ENCODE measurements at places on chromosomes 5 and 9.

DNA sequence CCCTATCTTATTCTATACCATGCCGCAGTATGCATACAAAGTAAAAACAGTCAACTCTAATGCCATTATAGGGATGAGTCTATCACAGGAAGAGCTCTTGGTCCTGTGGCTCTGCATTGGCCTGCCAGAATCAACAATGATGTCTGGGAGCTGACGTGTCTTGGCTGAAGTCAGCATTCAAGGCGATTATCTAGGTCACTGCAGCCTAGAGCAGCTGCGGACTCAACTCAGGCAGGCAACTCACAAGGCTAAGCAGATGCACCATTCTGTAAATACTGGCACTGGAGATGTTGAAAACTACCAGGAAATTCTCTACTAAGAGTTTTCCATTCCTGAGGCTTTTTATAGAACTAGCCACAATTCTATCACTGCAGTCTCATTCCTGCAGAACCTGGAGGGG, 13.3 kb downstream of the SPATA9 start:
- no peak for DNase-seq

- no peak for DNase-seq
Measured at GRCh38 chr9:115808108-115808507, 345.5 kb upstream of the PAPPA start.

- peak; percentile 74 for DNase-seq
Measured at GRCh38 chr5:35857606-35858205, 1.0 kb downstream of the IL7R start.

DNA sequence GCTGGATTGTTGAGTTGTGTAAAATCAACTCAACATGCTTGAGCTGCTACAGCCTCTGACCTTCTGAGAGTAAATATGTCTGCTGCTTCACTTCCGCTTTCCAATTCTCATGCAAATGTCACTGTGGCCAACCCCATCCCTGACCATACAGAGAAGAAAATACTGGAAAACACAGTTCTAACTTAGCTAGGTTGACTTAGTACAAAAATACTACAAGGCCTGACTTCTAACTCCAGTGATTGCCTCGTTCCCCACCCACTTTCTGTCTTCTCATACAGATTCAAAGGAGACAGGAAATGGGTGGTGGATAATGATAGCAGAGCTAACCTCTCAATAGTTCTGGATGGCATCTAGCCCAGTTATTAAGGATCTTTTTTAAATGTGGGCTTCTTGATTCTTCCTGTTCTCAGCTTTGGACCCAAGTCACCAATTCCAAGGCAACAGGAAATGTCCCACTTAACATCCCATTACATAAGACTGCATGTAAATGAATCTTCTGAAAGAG, 226.6 kb upstream of the SLC24A2 start:
- DNase-seq: no peak

DNA sequence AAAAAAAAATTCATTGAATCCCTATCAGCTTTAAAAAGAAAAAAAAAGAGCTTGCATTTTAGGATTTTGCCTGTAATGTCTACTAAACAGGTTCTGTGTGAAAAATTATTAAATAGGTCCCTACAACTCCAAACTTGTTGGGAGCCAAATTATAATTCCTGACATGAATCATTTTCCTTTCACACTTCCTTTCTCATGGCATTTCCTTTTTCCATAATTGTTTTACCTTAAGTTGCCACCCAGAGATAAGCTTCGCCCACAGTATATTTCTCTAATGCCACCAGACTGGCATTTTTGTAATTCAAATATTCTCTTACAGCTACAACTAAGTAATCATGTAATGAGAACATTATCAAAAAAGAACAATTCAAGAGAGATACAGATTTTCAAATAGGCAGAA, 348.8 kb downstream of the EFNA5 start:
- no peak for DNase-seq

DNA sequence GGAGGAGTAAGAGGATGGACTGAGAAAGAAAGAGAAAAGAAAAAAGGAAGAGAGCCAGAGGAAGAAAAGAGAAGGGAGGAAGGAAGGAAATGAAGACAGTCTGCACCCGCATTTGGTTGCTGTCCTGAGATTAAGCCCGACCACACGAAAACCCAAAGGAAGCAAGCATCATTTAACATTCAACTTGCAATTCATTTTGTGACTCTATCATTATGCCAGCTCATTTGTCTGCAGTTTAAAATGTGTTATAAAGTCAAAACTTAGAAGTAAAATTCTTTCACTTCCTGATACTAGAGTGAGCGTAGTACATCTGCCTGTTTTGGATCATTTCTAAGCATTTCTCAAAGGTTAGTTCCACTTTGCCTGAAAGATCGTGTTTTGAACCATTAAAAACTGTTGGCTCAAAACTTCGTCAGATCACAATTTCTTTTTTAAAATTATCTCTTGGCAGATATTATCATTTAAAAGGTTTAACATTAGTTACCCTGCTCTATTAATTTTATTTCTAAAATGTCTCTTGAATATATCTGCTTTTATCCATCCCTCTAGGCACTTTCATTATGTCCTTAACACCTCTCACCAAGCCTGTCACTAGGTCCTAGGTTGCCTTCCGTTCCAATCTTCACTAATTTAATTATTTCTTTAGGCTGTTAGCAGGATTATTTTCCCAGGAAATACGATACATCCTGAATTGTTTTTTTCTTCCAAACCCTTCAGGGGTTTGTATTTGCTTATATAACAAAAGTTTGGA, 240.9 kb downstream of the TLE4 start:
- DNase-seq: no peak

DNA sequence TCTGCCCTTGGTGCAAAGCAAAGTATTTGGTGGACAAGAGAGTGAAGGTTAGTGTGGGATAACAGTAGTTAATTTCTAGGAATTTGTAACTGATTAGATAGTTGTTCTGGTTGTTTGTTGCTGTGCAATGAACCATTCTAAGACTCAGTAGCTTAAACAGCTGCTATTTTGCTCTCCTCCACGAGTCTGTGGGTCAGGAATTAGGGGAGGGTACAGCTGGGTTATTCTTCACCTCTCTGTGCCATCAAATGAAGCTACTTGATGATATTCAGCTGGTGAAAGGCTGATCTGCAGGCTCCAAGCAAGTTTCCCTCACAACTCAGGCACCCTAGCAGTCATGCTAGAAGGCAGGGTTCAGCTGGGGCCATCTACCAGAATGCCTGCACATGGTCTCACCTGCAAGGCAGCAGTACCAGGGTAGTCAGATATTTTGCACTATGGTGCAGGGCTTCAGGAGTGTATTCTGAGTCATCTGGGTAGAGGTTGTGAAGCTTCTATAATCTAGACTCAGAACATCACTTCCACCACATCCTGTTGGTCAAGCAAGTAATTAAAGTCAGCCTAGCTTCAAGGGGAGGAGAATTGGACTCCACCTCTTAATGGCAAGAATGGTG, 159.5 kb upstream of the SLC28A3 start:
- no peak for DNase-seq

- DNase-seq: no peak
Measured at GRCh38 chr5:115624994-115625393, 842 bp downstream of the TMED7 start.
